Mucosa of gallbladder (tissue), 1 donor: ENCODE measurements at places on chromosomes 12 and 14.

DNA sequence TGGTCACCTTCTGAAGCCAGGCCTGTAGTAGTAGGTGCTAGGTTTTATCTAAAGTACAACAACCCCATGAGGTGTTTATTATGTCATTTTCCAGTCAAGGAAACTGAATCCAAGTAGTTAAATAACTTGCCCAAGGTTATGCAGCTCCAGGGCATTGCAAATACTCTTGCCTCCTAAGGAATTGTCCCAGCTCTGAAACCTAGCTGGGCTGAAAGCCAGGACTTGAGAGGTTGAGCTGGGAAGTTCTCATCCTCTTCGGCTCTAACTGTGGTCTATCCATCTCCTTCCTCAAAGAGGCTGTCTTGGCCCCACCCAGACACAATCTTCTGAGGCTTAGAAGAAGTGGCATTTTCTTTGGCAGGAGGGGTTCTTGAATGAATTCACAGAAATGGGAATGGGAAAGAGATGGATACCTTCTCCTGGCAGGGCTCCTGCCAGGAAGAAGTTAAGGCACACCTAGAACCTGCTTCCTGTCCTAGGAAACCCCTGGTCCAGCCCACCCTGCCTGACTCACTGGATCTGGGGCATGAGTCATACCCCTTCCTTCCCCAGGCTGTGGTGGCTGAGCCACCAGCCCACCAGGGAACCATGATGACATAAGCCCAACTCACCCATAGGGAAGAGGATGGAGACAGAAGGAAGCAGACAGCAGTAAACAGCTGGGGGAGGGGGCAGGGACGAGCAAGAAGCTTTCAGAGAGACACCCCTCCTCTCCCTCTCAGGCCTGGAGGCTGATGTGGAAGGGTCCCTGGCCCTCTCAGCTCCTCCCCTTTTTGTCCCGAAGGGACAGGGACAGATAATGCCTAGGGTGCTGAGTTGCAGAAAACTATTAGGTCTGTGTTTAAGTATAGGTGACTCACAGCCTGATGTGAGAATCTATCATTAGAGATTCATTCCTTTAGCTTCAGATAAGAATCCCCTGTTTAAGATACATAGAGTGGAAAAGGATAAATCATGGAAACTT lies 2.1 kb upstream of the PLEK2 start:
- DNase-seq, result no peak

DNA sequence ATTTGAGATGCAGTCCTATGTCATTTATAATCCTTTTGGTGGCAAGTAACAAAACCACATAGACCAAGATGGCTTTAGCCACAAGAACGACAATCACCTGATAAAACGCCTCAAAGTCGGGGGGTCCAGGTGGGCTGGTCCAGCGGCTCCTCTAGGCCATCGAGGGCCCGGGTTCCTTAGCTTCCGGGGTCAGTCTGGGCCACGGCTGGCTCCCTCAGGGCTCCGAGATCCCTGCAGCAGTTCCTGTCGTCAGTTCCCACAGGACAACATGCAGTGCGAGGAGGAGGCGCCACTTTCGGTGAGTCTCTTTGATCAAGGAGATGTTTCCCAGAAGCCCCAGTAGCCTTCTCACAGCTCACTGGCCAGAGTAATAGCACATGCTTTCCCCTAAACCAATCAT lies 574.6 kb downstream of the AACS start:
- DNase-seq, result no peak

- peak; percentile 71 for DNase-seq
Measured at GRCh38 chr12:55073043-55074022, 52.9 kb upstream of the OR9K2 start.

DNA sequence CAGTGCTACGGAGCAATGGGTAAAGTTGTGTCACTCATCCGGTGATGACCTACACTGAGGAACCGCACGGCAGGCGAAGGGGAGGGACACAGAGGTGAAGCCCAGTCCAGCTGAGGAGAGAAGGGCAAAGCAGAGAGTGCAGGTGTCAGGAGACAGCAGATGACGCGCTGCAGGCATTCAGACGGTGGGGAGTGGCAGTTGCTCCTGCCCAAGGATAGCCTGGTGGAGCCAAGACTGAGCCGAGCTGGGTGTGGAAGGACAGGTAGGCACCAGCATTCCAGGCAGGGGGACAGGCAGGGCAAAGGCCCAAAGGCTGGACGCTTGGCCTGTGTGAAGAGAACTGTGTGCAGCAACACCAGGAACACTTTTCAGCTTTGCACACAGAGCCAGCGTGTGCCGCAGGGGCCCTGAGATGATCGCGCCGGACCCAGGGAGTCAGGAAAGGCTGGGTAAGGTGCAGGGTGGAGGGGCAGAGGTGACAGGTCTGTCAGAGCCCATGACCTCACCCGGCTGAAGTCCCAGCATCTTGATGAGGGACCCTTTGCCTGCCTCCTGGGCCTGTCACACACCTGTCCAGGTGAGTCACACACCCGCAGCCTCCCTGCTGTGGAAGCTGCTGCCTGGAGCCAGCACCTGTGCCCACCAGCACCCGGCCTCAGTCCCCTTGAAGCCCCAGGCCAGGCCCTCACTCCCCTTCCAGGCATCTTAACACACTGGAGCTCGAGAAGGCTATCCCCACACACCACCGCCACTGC lies 48.4 kb downstream of the TSPAN11 start:
- no peak for DNase-seq
